ENCODE measurements at places on chromosomes 13 and 19.

DNA sequence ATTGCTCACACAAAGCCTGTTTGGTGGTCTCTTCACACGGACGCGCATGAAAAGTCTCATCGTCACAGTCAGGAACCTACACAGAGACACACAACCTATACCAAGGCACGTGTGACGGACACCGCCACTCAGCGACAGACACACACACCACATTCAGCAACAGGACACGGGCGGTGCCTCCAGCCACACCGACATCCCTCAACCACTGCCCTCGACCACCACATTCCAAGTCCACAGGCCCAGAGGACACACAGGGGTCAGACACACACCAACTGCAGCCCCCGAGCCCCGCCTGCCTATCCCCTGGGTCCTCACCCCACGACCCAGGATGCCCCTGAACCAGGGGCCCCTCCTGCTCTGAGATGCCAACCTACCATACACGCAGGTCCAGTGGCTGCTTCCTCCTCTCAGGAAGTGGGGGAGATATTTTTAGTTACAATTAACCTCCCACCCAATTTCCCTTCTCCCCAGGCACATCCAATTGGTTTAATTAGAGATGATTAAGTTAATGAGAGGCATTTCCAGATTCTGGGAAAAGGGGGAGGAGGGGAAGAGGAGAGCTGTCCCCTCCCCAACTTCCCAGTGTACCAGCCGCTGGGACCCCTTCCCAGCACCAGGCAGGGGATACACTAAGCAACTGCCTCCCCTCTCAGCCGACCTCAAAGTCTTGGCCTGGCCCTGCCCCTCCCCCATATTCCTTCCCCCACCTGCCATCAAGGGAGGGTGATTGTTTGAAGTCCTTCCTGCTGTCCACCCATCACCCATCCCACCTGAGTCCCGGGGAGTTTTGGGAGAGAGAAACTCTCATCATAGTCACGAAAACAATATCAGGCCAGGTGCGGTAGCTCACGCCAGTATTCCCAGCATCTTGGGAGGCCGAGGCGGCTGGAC lies 20.4 kb downstream of the MEIS3 start:
- no peak for DNase-seq

- no peak for DNase-seq
Observed at GRCh38 chr19:18385675-18386542, at the start of gene GDF15. Gene GDF15 (plus strand): TSS chr19:18386158. CDS start chr19:18386190, 32 bp downstream.

- DNase-seq, result no peak
Observed at GRCh38 chr13:102686024-102686423, 8.8 kb downstream of the METTL21C start.

GRCh38 chr13:111952814-111953213 lies 114.1 kb upstream of the SOX1 start:
- no peak for DNase-seq

- DNase-seq, result no peak
Observed at GRCh38 chr19:12789098-12789903, 2.0 kb upstream of the JUNB start.

- no peak for DNase-seq
Observed at GRCh38 chr19:43395561-43395960, 19.1 kb upstream of the TEX101 start.

DNA sequence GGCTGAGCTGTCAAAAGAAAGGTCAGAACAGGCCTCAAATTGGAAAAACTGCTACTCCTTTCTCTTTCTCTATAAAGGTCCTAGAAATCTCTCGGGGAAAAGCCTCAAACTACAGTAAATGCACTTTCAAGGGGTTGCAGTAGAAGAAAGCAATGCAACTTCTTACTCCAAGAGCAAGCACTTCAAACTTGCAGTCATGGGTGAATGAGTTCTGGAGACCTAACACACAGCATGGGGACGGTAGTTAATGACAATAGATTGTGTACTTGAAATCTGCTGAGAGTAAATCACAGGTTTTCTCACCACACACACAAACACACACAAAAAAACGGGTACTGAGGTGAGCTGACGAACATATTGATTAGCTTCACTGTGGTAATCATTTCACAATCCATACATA lies 11.8 kb downstream of the TUBGCP3 start:
- no peak for DNase-seq
